ENCODE measurements at places on chromosomes 2 and 18.

DNA sequence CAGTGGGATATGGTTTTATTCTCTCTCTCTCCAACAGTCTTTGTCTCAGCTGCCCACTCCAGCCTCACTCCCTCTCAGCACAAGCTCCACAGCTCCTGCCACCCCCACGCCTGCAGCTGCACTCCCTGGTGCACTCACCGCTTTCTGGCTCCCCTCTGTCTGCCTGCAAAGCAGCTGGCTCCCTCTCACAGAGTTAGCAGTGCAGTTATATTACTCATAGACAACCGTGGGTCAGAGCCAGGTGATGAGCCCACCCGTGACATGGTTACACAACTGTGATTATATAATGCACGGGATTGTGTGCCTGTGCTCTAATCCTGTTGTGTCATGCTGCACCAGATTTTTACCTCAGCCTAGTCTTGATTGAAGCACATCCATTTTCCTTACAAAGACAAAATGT, 276.9 kb upstream of the CHAC2 start:
- DNase-seq = no peak

- no peak for DNase-seq
These were observed 46.6 kb upstream of the CTLA4 start for GRCh38 chr2:203820969-203821368.

DNA sequence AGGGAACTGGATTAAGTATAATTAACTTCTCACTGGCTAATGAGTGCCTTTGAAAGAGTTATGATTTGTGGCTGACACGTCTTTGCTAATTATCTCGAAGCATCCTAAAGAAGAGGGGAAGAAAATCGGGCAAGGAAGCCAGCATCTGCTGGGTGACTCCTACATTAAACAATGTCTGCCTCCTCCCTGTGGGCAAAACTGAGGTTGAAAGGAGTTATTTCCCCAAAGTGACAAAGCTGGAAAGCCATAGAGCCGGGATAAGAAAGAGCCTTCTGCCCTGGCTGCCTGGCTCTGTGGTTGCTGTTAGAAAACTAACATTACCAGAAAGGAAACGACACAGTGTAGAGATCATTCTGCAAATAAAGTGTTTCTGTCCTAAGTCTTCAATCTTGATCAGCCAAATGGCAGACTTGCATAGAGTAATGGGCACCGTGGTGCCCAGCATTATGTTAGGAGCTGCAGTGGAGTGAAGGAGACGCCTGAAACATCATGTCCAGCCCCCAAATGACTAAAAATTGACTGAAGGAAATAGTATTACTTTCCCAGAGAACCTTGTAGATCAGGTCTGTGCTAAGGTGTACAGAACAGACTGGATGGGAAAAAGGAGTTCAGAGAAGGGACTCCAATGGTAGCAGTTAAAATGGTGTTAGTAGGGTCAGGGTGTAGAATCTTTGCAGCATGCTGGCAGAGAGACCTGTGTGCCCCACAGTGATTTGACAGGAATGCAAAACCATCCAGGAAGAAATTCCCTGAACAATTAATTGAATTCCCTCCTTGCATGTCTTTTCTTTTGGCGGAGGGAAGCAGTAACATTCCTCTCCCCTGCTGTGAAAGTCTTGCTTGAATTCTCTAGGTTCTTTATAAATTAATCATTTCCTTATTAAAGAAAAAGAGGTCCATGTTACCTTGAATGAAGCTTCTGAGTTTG, 44.4 kb downstream of the ALPK2 start:
- DNase-seq = no peak

DNA sequence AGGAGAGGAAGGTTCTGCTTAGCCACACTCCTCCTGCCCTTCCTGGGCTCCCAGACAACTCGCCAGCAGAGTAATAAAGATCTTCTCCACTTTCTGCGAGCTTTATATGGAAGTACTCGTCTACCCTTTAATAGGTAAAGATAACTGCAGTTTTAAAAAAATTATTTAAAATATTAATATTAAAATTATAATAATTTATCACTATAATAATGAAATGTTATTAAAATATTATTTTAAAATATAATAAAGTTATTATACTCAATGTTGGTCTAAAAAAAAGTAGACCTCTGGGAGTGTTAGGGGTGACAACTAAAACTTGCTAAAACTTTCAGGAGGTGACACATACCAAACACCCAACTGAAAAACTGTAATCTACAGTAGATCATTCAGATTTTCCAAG, 81.5 kb downstream of the RBM43 start:
- no peak for DNase-seq

GRCh38 chr18:45589356-45590035, 25.8 kb upstream of the SLC14A2 start:
- no peak for DNase-seq

- DNase-seq = no peak
These were observed 193.8 kb upstream of the OSR1 start for GRCh38 chr2:19552270-19552669.

- peak; percentile 7 for DNase-seq
These were observed 9.8 kb upstream of the CPS1 start for GRCh38 chr2:210546424-210547208.

DNA sequence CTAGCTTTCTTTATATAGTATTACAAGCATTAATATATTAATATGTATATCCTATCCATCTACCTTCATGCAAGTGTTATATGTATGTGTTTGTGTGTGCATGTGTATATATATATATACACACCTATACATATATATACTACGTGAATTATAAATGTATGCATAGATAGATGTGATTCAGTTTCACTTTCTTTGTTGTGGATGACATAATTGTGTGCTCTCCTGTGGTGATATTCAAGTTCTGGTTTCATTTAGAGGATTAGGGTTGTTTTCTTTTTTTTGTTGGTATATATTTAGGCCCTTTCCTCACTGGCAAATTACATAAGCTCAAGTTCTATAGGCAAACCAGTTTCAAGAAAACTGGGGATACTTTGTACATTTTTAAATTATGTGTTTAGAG, 225.7 kb upstream of the FANCL start:
- DNase-seq = no peak

GRCh38 chr2:62511636-62512035, 5.6 kb upstream of the TMEM17 start:
- no peak for DNase-seq

DNA sequence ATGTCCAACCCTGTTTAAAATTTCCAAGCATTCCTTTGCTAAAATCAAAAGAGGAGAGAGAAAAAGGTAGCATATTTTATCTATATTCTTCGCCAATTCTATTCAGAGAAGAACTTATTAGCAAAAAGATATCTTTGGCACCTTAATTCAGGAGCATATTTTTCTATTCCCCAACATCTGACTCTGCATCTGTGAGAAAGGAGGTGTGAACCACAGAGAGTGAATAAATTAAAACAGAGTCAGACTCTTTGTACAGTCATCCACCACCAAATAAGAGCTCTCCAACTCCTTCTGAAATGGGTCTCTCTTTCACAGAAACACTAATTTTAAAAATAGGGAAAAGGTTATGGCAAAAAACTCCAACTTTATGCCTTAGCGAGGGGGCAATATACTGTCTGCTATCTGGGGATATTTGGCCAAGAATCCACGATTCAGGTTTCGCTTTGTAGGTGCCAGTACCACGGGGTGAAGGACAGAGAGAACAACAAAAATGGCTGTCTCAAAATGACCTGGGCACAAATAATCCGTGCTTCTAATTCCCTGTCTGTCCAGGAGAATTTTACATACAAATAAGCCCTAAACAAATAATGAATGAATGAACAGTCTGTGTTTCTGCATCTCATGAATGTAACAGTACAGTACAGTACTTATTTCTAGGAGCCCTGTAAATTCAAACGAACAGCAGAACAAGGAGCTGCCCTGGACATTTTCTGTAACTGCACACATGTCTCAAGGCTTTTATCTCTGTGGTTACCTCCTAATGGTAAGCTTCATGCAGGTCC, 43.4 kb downstream of the EPB41L3 start:
- DNase-seq = peak; percentile 58

GRCh38 chr2:1685957-1686783, 58.1 kb downstream of the PXDN start:
- no peak for DNase-seq

GRCh38 chr18:10820681-10821080, 294.9 kb downstream of the NAPG start:
- DNase-seq = no peak

GRCh38 chr2:198326431-198326830, 522.0 kb downstream of the PLCL1 start:
- no peak for DNase-seq

- DNase-seq = peak; percentile 37
These were observed 3.7 kb downstream of the PLEK start for GRCh38 chr2:68368654-68369336.

- no peak for DNase-seq
These were observed 244.1 kb downstream of the PHLPP1 start for GRCh38 chr18:62959481-62959880.

DNA sequence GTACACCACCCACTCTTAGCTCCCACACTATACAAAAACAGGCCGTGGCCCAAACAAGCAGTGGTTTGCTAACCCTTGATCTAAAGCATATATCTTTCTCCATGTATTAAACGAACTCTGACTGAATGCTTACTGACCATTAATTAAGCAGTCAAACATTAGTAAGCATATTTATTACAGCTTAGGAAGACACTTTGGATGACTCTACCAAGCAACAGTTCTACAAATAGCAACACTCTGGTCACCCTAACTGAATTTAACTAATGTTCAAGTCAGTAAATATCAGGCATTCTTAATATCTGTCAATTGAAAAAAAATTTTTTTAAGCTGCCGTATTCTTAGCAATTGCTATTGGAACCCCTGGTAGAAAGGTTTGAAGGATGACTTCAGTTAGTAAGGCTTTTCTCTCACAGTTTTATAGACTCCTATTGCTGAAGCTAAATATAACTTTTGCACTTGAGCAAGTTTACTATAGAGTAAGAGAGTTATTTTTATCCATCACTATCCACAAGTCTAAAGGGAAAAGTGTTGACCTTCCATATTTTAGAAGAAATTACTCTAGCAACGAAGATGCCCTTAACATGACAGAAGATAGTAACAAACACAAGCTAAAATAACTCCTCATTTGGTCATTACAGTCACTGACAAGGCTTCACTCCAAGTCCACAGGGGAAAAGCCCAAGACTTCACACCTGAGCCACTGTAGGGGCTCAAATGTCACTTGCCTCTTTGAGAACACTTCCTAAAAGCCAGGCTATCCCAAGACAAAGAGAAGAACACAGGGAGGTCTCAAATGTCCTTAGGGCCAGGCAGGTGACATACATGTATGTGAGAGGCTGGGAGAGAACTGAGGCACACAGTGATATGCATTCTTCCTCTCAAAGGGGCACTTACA, 74.4 kb downstream of the RTN4 start:
- DNase-seq = no peak

- no peak for DNase-seq
These were observed 141.4 kb upstream of the PIEZO2 start for GRCh38 chr18:11290786-11291185.

DNA sequence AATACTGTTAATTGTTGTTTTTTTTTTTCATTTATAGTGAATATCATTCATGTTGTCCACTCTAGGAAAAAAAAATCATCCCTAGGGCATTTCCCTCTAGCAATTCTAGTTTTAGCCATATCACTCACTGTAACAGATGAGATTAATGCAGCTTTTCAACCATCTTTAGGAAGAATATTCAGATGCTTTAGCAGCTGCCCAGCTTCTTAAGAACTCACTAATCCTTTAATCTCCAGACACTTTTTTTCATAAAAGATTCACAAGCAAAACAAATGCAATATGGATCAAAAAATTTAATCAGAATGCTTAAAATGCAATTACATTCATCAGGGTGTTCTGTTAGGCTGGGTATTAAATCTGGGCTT, 692.6 kb downstream of the ERBB4 start:
- DNase-seq = no peak

- DNase-seq = no peak
These were observed 134.2 kb upstream of the HS6ST1 start for GRCh38 chr2:128452536-128453530.

DNA sequence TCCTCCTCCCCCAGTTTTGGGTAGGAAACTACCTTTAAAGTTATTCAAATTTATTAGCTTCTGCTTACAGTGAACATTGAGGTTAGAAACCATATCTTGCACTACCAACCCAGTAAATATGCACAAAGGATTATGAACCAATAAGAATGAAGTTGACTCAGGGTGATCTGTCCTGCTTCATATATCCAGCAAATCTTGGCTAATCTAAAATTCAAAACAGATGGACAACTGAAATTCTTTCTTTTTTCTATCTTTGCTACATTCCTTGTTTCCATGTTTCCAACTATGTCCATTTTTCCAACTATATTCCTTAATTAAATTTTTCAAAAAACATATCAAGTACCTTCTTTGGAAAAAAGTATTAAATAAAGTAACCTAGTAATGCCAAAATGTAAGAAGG, 149.3 kb downstream of the FAM124B start:
- DNase-seq = no peak
